Stimulated activated naive CD4-positive, alpha-beta T cell (primary cell): ENCODE measurements at places on chromosomes 5 and 9.

DNA sequence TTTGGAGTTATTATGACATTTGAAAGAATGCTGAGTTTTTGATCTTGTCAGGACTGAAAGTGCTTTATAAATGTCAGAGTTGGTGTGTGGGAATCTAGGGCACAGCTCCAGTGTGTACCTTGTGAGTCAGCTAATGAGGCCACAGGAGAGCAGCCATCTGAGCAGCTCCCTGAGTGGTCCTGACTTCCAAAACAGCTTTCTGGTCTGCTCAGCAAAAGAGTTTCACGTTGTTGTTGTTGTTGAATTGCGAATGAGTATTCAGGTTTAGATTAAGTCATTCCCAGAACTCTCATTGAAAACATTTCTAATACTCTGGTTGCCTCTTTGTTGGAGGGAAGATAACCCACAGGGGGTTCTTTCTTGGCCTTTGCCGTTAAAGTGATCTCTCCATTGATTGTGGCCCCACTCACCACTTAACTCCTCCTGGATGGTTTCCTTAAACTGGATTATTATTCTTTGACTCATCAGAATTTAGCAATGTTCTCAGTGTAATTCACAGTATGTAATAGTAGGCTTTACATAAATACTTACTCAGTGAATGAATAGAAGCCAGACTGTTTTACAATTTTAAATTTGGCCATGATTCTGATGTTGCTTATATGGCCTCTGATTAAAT is 125.1 kb upstream of the SGCD start:
- DNase-seq: no peak

- no peak for DNase-seq
Measured at GRCh38 chr5:170614720-170615119, 110.9 kb downstream of the KCNIP1 start.

- DNase-seq: no peak
Measured at GRCh38 chr5:180353980-180354452, 880 bp upstream of the GFPT2 start.

- no peak for DNase-seq
Measured at GRCh38 chr9:138058181-138058580, 180.6 kb downstream of the CACNA1B start.

DNA sequence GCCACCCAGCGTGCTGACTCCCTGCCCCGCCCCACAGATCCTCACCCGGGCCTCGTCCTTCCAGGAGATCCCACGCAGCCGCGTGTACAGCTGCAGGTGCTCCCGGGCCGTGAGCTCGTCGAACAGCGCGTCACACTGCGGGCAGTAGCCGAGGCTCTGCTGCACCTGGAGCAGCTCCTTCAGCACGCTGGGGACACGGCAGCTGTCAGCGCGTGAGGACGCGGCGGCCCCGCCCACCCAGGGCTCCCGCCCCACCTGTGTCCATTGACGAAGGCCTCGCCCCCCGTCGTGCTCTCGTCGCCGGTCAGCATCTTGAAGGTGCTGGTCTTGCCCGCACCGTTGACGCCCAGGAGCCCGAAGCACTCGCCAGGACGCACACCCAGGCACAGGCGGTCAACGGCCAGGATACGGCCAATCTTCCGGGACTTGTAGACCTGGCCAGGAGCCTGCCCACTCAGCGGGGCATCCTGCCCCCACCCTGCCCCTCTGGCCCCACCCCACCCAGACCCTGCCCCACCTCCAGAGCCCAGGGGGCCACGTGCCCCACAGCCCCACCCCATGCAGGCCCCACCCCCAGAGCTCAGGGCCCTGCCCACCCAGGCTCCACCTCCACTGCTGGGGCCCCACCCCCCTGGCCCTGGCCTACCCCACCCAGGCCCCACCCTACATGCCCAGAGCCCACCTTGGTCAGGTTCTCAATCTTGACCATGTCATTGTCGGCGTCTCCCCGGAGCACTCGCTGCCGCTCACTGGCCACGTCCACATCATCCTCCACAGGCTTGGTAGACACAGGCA is 13.8 kb upstream of the CLIC3 start:
- no peak for DNase-seq

- no peak for DNase-seq
Measured at GRCh38 chr5:65805089-65805488, 83.1 kb downstream of the NLN start.

GRCh38 chr5:134493461-134494055 is 31.9 kb upstream of the JADE2 start:
- DNase-seq: no peak

GRCh38 chr9:99488131-99489059 is 266.3 kb downstream of the SEC61B start:
- no peak for DNase-seq

GRCh38 chr5:98768160-98768959 is 5.1 kb upstream of the RGMB start:
- DNase-seq: peak; percentile 30

DNA sequence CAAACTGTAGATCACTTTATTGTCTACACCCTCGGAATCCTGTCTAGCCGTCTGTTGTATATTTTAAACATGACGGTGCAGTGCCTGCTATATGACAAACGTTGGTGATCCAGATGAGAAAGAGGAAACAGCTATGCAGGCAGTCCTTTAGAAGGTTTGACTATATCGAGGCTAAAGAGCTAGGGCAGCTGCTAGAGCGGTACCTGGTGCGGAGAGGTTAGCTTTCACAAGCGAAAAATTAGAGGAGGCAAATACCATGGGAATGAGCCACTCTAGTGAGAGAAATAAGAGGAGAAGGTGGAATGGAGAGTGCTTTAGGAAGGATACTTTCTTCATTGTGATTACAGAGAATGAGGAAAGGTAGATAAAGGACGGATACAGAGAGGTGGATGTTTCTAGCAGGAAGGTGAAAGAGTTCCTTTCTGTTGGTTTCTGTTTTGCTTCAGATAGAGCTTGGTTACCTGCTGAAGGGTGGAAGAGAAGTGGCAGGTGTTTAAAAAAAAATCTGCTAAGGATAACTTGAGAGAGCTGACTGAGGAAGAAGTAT is 959 bp upstream of the FBXL17 start:
- DNase-seq: peak; percentile 64

- no peak for DNase-seq
Measured at GRCh38 chr5:60945813-60946187, 795 bp downstream of the NDUFAF2 start.

DNA sequence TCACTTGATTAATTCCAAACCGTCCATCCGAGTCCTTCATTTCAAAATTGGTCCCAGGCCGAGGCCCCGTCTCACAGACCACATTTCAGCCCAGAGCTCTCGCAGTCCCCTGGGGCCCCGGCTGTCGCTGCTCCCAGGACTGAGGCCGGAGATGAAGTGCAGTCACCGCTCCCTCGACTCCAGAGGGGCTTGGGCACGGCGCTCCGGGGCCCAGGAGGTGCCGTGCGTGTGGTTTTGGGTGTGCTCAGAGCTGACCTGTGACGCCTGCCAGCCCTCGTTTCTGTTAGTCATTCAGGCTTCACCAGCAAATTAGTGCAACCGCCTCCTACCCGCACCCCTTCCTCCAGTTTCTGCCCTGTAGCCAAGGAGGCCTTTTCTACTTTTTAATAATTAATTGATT is 48.7 kb upstream of the PHYKPL start:
- no peak for DNase-seq

DNA sequence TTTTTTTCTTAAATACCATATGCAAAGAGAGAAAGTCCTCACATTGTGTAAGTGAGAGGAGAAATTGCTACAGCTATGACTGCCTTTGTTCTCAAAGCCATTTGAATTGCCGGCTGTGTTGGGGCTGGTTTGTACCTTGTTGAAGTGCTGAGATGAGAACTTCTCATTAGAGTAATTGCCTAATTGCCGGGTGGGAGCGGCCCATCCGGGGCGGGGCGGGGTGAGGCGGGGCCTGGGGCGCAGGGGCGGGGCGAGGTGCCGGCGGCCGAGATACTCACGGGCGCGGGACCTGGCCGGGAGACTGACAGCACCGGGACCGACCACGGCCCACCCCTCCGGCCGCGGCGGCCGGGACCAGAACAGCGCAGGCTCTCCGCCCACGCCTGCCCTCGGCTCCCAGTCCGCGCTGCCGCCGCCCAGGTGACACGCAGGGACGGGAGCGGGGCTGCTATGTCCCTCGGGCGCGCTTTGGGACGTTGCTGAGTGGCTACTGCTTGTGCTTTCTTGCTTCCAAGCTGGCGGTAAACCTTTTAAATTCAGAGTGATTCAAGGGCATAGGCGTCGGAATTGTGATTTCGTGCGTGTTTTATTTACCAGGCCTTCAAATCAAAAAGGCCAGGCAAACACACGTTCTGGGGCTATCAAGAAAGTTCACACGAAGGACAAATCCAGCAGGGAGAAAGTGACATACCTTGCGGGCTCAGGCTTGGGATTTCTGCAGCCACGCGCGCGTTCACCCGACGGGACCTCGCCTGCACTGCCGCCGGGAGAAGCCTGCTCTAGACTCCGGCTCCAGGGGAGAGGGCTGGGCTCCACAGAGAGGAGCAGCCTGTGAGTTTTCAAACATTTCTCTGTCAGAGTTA is 269.1 kb downstream of the FANCC start:
- DNase-seq: peak; percentile 6

DNA sequence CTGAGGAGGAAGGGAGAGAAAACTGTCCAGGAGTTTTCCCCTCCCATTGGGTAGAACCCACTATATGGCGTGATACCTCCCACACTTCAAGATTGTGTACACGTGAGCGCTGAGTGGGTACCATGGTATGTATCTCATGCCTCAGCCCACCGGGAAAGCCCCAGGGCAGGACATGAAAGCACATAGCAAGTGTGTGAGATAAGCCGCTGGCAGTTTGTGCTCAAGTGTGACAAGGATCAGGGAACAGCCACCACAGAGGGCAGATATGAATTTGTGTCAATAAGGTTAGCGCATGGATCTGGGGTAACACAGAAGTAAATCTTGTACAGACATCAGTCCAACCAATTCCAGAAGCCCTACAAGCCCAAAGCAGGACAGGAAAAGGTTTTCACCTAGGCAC is 42.6 kb upstream of the NAA35 start:
- DNase-seq: no peak
